Stimulated activated CD8-positive, alpha-beta memory T cell treated with anti-CD3 and anti-CD28 coated beads, Interleukin-15, amount 100 ng/mL, for 24 hours (primary cell): ENCODE measurements at places on chromosomes 12 and 14.

DNA sequence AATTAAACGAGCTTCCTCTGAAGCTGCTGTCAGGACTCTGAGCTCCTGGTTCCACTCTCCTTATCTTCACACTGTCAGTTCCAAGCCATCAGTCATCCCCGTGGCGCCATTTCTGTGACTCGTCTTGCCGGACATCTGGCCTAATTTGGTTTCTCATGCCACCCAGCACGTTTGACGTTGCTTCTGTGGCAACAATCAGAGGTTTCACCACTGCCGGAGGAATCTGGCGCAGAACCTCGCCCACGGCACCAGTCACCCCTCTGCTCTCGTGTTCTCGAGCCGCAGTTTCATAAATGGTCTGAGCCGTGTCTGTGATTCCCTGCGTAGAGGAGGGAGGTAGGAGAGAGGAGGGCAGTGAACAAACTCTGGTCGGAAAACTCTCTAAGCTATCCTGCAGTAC lies 29.7 kb downstream of the BDKRB1 start:
- DNase-seq = no peak

DNA sequence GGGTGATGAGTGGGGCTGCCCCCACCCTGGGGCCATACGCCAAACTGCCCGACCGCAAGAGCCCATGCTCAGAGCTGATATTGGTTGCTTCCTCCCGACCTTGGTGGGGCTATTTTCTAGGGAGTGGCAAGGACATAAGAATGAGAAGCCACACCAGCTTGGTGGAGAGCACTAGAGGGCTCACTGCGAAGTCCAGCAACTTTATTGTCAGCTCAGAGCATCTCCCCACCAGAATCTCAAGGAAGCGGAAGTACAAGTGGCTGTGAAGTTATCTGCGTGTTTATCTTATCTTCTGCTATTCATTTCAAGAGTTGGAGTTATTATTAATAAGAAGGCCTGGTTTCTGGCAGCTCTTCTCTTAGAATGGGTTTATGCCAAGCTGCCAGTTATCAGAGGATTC lies 4.9 kb upstream of the PLXNC1 start:
- DNase-seq = no peak

DNA sequence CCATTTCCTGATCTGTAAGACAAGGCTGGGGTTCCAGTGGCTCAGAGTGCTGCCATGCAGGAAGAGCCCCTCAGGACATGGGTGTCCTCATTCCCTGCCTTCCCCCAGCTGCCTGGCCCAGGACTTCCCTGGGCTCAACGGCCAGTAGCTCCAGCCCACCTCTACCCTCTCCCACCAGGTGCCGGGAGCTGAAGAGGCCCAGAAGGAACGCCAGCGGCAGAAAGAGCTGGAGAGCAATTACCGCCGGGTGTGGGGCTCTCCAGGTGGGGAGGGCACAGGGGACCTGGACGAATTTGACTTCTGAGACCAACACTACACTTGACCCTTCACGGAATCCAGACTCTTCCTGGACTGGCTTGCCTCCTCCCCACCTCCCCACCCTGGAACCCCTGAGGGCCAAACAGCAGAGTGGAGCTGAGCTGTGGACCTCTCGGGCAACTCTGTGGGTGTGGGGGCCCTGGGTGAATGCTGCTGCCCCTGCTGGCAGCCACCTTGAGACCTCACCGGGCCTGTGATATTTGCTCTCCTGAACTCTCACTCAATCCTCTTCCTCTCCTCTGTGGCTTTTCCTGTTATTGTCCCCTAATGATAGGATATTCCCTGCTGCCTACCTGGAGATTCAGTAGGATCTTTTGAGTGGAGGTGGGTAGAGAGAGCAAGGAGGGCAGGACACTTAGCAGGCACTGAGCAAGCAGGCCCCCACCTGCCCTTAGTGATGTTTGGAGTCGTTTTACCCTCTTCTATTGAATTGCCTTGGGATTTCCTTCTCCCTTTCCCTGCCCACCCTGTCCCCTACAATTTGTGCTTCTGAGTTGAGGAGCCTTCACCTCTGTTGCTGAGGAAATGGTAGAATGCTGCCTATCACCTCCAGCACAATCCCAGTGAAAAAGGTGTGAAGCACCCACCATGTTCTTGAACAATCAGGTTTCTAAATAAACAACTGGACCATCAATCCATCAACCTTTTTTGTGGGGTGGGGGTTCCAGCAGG lies 17.6 kb downstream of the AGAP2 start:
- no peak for DNase-seq

- no peak for DNase-seq
Measured at GRCh38 chr12:68331500-68331868, 678 bp downstream of the MDM1 start.

GRCh38 chr14:55881577-55882241 lies 236.5 kb upstream of the PELI2 start:
- DNase-seq = no peak

GRCh38 chr12:6839482-6840201 lies 1.1 kb upstream of the GNB3 start:
- DNase-seq = no peak

DNA sequence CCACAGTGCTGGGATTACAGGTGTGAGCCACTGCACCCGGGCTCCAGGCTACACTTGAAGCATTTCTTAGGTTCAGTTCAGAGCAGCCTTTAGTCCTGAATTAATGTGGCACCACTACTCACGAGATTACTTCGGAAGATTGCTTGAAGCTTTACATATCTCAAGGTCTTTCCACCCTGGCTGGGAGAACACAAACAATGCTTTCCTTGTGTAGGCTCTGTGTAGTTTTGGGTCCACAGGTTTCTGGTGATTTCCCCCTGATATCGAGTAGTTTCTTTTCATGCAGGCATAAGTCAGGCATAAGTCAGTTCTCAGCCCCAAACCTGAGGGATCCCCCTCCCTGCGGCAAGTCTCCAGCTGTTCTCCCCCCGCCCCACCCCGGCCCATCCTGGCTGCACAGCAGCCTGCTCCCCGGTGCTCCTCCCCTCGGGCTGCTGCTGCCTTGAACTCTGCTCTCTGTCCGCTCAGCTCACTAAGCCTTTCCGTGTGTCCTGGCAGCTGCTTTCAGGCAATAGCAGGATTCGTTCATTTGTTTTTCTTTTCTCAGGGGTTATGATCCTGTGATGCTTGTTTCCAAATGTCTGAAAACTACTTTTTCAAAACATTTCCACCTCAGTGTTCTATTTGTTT lies 417.7 kb downstream of the TMEM121 start:
- DNase-seq = no peak

DNA sequence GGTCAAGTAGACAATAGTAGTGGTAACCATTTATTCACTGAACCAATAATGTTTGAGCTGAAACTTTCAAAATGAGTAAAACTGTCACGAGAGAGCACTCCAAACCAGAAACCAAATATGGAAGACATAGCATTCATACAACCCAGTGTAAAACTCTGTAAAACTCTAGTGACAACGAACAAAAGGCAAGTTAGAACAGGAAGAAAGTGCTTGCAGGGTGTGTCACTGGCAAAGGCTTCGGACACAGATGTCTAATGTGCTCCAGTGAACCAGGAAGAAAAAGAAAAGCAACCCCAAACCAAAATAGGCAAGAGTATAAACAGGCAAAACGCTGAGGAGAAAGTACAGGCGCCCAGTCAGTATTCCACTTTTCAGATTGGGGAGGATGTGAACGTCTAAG lies 79.3 kb upstream of the FZD10 start:
- DNase-seq = no peak

GRCh38 chr12:46585854-46586621 lies 213.5 kb upstream of the SLC38A2 start:
- DNase-seq = no peak

DNA sequence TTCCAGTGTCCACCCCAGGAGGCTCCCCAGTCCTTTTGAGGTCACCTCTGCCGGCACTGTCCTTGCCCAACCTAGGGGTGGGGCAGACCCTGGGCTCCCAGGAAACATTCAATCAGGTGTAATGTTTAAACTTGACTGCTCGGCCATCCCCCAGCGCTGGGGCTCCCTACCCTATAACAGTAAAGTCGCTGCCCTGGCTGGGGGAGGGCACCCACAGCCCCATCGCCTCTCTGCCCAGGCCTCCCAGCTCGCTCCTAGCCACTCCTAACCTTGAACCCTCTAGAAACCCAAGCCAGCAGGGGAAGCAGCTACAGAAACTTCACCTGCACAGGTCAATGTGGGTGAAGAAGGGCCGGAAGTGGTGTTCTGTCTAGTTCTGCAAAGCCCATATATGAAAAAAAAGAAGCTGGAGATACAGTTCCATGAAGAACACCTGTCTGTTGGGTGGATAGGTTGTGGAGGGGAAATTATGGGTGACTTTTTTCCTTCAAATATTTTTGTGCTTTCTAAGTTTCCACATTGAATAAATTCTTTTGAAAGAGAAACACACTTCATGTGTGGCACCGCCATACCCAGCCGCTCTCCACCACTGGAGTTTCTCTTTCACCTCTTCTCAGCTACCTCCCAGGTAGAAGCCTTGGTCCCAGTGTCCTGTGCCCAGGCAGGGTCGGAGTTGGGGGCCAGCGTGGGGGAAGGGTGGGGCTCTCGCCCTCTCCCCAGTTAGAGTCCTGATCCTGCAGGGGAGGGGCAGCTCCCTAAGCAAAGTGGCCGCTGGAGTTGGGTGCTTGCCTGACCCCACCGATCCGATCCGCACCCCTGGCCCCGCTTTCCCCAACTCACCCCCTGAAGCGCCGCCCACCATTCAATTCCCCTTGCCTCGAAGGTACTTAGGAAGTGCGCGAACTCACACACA lies 1.1 kb downstream of the CLMN start:
- DNase-seq = no peak

- no peak for DNase-seq
Measured at GRCh38 chr12:26037615-26038220, 79.2 kb downstream of the RASSF8 start.

- no peak for DNase-seq
Measured at GRCh38 chr14:31582836-31583452, 21.7 kb downstream of the NUBPL start.

- no peak for DNase-seq
Measured at GRCh38 chr12:132056951-132057350, 87.2 kb downstream of the DDX51 start.

DNA sequence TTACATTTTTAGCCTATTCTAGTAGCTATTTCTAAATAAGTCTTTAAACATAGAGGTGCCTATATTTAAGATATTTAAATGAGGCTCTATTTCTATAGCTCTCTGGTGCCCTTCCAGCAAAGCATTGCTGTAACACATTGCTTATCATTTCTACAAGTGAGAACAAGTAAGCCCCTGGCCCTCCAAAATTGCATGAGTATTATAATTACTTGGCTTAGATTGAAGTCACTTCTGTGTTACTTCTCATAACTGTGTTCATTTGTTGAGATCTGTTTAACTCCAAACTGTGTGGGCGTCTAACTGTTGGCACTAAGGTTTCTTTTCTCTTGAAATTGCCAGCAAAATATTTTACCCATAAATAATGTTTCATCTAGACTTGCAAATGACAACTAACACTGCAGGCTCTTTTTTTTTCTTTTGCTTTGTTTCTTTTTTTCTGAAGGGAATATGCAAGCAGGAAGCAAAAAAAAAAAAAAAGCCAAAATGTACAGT lies 66.5 kb downstream of the DAD1 start:
- no peak for DNase-seq

- no peak for DNase-seq
Measured at GRCh38 chr12:44285321-44285960, 449.6 kb downstream of the TMEM117 start.

GRCh38 chr12:108082485-108082884 lies 46.6 kb upstream of the WSCD2 start:
- no peak for DNase-seq

DNA sequence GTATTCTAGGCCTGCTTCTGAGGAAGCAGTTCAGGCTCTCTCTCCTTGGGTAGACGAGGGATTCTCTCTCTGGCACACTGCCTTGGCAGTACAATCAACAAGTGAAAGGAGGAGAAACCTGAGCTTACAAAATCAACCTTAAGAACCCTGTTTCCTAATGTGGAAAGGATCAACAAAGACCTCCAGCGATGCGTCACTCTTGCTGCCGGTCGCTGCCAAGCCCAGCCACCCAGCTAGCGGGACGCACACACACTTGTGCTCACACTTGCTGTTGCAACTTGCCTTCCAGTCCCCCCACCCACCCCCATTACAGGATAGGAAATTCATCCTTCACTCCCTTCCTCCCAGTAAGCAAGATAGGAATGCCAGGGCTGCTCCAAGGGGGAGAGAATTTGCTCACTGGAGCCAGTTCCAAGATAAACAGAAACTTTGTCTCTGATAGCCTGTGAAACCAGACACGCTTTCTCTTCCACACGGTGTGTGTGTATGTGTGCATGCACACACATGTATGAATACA lies 144.3 kb downstream of the BCL11B start:
- no peak for DNase-seq

- DNase-seq = no peak
Measured at GRCh38 chr12:113142173-113142885, 6.8 kb upstream of the RASAL1 start.

GRCh38 chr12:128825835-128826234 lies 2.1 kb upstream of the SLC15A4 start:
- no peak for DNase-seq
